ENCODE measurements at places on chromosomes 6 and 20.

DNA sequence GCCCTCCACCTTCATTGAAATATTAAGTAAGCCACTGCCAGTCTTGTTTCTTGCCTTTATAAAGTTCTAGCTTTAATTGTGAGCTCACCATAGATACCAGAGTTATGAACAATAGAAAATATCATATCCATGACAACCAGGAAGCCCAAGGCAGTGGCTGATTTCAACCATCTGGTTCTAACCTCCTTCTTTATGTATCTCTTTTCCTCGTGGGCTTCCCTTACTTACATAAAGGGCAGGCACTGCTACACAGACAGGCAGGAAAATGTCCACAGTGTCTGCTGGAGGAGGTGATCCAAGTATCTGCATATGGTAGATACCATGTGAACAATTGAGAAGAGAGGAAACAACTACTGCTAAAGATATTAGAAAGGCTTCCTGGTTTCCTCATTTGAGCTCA, 65.2 kb upstream of the PRND start:
- no peak for DNase-seq

DNA sequence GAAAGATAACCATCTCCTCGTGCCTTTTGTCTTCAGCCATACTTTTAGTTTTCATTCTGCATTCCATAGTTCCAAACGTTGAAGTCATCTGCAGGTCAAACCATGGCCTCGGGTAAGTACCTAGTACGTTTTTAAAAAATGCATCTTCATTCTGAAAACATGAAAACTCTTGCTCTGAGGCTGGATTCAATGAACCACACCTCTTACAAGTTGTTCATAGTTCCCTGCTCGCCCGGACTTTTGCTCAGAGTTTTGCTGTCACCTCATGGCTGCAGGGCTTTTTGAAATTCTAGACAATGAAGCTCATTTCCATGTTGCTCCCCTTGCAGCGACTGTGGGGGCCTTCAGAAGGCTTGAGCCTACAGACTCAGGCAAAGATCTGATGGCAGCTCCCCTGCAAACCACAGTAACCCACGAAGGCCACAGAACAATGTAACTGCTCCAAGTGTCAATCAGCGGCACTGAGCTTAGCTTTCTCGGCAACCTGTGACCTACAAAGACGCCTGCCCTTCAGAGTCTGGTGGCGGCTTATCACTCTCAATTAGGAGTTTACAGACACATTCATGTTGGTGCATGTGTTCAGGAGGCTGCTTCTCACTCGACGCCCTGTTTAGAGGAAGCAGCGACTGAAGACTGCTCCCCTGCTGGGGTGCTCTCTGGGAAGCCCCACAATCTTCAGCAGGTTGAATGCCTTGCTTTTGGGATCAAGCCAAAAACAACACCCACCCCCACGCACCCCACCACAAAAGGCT, 61.2 kb downstream of the FOXC1 start:
- DNase-seq: no peak

DNA sequence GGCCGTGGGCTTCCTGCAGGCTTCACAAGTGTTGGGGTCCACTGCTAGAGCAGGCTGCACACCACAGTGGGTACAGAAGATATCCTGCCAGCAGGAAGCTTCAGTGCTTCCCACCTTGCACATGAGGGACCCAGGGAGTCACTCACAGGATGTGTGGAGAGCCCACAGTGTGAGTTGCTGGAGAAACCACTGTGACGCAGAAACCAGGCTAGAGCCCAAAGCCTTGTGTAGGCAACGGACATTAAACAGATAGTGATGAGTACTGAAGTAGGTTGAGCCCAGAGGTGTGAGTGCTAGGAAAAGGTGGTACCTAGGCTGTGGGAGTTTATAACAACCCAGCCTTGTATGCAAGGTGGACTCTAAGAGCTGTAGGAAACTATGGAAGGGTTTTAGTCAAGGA, 18.9 kb upstream of the DEF6 start:
- DNase-seq: no peak

- no peak for DNase-seq
These were observed 696.7 kb downstream of the RNF144B start for GRCh38 chr6:19083801-19084200.

- DNase-seq: no peak
These were observed 7.2 kb upstream of the IPCEF1 start for GRCh38 chr6:154363821-154364220.

DNA sequence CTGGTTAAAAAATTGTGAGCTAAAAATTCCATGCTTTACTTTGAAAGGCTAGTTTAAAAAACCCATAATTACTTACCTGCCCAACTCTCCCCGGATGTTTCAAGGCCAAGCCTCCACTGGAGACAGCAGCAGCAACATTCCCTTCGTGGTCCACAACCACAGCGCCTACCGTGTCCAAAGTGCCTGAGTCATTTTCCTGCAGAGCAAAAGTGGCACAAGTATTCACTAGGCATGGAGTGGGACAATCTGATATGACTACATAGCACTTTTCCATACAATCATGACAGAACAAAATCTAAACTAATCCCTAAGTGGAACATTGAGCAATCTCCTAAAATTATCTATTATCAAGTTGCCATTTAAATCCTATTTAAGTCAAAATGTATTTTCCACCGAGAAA, 104.8 kb downstream of the TASP1 start:
- DNase-seq: no peak

DNA sequence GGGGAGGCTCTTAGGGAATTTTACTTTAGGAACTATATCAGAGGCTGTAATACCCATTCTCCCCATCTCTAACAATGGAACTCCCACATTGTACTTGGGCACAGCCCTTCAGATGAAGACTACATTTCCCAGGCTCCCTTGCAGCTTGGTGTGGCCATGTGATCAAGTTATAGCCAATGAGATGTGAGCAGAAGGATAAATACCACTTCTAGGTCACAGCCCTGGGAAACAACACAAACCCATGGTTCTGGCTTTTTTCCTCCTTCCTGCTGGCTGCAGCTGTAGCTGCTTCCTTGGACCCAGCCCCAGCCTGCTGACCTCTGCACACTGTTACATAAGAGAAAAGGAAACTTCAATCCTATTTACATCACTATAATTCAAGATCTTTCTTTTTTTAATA, 445.9 kb upstream of the JARID2 start:
- DNase-seq: peak; percentile 18

- DNase-seq: peak; percentile 19
These were observed 120.2 kb downstream of the JARID2 start for GRCh38 chr6:15366003-15366535.

- no peak for DNase-seq
These were observed 104.2 kb upstream of the CNKSR3 start for GRCh38 chr6:154614641-154615040.

GRCh38 chr6:109448615-109449014, 7.0 kb downstream of the MICAL1 start:
- DNase-seq: no peak

DNA sequence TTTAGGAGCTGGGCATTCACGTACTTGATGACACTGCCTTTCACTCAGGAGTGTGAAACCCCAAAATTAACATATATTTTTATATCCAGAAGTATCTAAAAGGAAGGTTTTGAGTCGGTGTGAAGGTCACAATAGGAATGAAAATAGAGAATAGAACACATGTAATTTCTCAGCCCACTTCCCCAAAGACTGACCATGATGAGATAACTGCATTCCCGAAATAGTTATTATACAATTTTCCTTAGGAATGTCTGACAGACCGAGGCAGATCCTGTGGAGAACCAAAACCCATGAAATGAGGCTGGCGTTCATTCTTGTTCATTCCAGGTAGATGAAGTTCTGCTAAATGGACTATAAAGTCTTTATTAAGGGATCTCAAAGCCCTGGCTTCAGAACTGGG, 10.3 kb downstream of the NSFL1C start:
- no peak for DNase-seq

DNA sequence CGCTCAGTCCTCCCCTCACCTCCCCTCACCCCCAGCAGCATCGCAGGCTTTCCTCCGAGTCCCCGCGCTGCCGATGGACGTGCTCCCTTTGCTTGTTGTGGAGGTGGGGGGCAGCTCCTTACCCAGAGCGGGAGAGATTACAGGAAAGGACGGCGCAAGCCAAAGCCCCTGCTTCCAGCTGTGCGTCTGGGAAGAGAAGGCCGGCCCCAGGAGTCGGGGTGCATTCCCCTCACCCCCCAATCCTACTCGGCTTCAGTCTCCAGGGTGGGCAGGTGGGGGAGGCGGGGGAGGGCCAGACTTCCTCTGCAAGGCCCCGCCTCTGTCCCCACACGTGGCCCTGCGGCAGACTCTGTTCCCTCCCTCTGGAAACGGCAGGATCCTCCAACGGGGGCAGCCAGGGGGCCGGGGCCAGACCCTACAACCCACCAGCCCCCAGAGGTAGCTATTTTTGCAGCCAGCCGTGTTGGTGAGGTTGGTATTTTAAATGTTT, 43.6 kb downstream of the NTSR1 start:
- no peak for DNase-seq

GRCh38 chr6:166588691-166589336, 2.3 kb upstream of the RAMACL start:
- DNase-seq: no peak

DNA sequence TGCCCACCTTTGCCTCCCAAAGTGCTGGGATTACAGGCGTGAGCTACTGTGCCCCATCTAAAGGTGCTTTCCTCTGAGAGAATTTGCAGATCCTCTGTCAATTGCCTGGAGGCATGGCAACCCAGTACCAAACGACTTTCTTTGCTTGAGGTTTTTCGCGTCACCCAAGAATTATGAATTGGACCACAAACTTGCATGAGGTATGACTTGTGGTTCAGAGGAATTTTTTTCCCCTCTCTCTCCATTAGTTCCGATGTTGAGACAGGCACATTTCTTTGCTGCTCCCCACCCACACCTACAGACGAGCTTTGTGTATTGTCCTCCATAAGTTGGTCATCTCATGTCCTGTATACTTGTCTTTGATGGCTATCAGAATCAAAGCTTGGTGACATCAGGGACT, 11.8 kb upstream of the SCAF8 start:
- DNase-seq: no peak

DNA sequence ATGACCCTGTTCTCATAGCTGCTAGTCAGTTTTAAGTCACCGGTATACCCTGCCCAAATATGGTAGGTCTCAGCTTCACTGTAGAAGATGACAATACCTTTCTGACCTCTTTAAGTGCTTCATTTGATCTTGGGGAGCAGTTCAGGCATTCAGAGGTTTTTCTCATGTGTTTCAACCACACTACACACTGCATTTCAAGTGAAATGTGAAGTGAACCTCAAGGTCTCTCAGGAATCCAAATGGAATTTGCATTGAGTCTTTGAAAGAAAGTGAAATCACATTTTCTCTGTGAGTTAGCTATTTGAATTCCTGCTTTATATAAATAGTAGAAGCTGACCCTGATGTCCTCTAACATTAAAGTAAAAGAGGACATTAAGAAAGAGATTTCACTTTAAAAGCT, 461.6 kb downstream of the ADGRB3 start:
- DNase-seq: no peak

GRCh38 chr20:46767127-46767761, 57.8 kb downstream of the SLC2A10 start:
- peak; percentile 16 for DNase-seq
